ENCODE measurements at places on chromosomes 12 and 14. TPM values are rescaled to one million over a fixed set of nuclear protein-coding genes. Genes with fewer than 3 reads are reported as not detected.

DNA sequence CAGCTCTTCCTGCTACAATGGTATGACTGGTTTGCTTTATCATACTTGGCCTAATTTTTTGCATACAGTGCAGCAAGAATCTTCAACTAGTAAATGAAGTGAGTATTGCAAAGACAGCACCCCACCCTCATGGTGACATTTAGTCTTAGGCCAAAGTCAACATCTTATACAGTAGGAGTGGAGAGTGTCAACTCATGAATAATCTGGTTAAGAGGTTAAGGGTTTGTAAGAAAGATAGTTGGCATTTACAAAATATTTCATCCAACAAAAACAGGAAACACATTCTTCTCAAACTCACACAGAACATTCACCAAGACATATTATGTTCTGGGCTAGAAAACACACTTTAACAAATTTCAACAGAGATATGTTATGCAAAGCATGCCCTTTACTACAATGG, 2.2 kb upstream of the OAS1 start:
- H3K4me3 ChIP-seq: no peak overlapping the region
- H3K36me3 ChIP-seq: no peaks in the 10 kb centered on the region
- H3K4me1 ChIP-seq: no peaks in the 10 kb centered on the region
- H3K27me3 ChIP-seq: peaks cover 10% of the 10 kb centered on the region
- no peak overlapping the region for H3K27ac ChIP-seq

DNA sequence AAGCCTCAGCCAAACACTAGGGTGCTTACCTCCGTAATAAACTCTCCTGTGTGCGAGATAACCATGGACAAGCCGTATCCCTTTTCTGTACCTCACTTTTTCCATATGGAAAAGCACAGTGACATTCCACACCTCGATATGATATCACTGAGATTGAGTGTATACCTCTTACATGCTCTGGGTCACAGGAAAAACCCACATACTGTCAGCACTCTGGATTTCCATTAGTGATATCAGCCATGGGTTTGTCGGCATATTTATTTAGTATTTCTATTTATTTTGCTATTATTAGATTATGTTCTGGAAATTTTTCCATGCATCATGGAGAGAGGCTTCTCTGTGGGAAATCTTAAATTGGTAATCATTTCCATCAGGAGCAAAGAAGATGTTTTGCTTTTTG, 28.0 kb upstream of the DAAM1 start:
- no peak overlapping the region for H3K4me3 ChIP-seq
- DNase-seq: no peak
- H3K27me3 ChIP-seq: no peaks in the 10 kb centered on the region

- no peak overlapping the region for H3K4me3 ChIP-seq
- DNase-seq: no peak
- no peaks in the 10 kb centered on the region for H3K27me3 ChIP-seq
- peaks cover 8% of the 10 kb centered on the region for H3K4me1 ChIP-seq
- no peaks in the 10 kb centered on the region for H3K36me3 ChIP-seq
These were observed 12.7 kb upstream of the HDAC7 start for GRCh38 chr12:47832263-47832933.

- peaks cover 4% of the 10 kb centered on the region for H3K36me3 ChIP-seq
- no peak overlapping the region for H3K4me3 ChIP-seq
- no peak for DNase-seq
- H3K4me1 ChIP-seq: peaks cover 11% of the 10 kb centered on the region
- no peaks in the 10 kb centered on the region for H3K27me3 ChIP-seq
- H3K27ac ChIP-seq: no peak overlapping the region
These were observed 84.6 kb upstream of the DYNC1H1 start for GRCh38 chr14:101879529-101880336.

DNA sequence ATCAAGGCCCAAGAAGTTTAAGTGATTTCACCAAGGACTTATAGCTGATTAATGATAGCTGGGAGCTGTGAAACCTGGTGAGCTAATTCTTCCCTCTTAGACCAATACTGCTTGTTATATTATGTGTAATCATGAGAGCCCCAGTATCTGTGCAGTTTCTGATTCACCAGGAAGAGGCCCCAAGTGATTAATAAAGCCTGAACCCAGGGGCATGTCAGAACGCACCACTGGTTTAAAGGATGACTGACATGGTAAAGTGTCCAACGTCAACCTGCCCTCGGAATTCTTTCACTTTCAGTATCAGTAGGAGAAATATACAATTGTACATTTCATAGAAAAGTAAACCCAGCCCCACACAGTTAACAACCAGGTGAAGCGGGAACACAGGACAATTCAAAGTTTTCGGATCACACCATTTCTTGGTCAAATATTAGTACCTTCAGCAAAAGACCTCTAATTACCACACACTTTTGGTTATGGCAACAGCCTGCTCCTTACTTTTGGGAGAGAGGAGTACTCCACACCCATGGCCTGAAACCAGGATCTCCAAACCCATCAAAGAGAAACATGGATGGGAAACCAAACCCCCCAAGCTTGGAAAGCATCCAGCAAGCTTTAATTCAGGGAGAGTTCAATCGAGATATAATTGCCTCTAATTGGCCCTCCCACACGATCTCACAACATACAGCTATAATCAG, 28.5 kb downstream of the TMCC3 start:
- H3K4me3 ChIP-seq: no peak overlapping the region
- no peaks in the 10 kb centered on the region for H3K36me3 ChIP-seq
- peak; percentile 69 for DNase-seq

RAB5B gene
- total RNA-seq: 110 TPM

- H3K27me3 ChIP-seq: no peaks in the 10 kb centered on the region
- no peak for DNase-seq
- H3K4me1 ChIP-seq: no peaks in the 10 kb centered on the region
- no peaks in the 10 kb centered on the region for H3K36me3 ChIP-seq
These were observed 170.8 kb downstream of the RPL10L start for GRCh38 chr14:46480817-46481216.

DBX2 gene
- not detected for total RNA-seq

SPIC gene
- total RNA-seq: not detected

DNA sequence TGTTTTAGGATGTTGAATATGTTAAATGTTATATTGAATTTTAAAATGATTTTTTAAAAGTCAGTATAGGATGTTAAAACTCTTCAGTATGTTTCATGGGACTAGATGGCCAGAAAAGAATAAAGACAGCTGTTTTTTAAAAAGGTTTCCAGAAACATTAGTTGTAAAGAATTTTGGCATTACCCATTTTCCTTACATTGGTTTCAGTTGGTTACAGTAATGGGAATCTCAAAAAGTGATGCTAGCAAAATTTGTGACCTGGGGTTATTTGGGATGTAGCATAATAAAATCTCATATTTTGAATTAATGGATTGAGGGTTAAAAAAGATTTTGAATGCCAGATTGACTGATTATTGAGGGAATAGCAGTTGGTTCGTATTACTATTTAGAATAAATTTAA, 25.3 kb downstream of the EID3 start:
- no peaks in the 10 kb centered on the region for H3K27me3 ChIP-seq
- H3K4me3 ChIP-seq: no peak overlapping the region
- H3K27ac ChIP-seq: no peak overlapping the region
- DNase-seq: no peak
- no peaks in the 10 kb centered on the region for H3K4me1 ChIP-seq

DDN gene
- total RNA-seq: 0.55 TPM

DNA sequence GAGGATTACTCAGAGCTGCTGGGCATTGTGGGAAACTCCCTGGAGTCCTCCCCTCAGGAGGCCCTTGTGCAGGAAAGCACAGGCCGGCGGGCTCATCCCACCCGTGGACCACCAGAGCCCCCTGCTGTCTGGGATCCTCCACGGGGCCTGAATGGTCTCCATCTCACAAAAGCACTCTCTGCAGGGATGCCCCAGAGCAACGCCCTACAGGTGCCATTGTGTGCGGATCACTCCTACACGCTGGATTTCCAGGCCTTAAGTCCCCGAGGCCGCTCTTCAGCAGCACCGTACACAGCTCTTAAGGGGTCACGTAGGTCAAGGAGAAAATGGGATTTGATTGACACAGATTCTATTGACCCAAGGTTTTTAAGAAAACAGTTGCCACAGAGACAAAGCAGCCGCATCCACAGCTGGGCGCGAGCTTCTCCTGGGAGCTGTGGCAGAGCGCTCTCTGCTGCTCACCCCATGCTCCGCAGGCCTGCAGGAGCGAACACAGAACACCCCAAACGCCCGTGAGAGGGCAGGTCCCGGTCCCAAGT, 36.7 kb upstream of the RIMBP2 start:
- no peaks in the 10 kb centered on the region for H3K27me3 ChIP-seq
- no peaks in the 10 kb centered on the region for H3K36me3 ChIP-seq
- no peak overlapping the region for H3K4me3 ChIP-seq
- no peaks in the 10 kb centered on the region for H3K4me1 ChIP-seq
- DNase-seq: no peak

CIDEB gene
- not detected for total RNA-seq

GRCh38 chr14:75350505-75351060, 72.0 kb downstream of the FOS start:
- no peaks in the 10 kb centered on the region for H3K36me3 ChIP-seq
- no peak overlapping the region for H3K27ac ChIP-seq
- no peak overlapping the region for H3K4me3 ChIP-seq
- no peak for DNase-seq
- no peaks in the 10 kb centered on the region for H3K4me1 ChIP-seq

DNA sequence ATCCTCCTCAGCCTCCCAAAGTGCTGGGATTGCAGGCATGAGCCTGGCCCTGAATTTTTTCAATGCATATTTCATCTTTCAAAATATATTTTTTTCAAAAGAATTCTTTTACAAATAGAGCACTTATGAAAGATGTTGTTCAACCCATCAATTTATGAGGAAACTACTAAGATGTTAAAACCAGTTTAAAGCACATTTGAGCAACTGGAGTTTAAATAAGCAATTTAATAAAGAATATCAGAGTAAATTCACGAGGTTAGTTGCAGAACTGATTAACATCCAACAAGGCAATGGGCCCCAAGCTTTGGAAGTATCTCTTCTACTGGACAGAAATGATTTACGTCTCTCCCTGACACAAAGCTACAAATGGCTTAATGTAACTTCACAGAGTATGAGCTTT, 23.3 kb downstream of the GLT1D1 start:
- no peak for DNase-seq
- no peaks in the 10 kb centered on the region for H3K36me3 ChIP-seq
- H3K27ac ChIP-seq: no peak overlapping the region
- H3K27me3 ChIP-seq: no peaks in the 10 kb centered on the region

DNA sequence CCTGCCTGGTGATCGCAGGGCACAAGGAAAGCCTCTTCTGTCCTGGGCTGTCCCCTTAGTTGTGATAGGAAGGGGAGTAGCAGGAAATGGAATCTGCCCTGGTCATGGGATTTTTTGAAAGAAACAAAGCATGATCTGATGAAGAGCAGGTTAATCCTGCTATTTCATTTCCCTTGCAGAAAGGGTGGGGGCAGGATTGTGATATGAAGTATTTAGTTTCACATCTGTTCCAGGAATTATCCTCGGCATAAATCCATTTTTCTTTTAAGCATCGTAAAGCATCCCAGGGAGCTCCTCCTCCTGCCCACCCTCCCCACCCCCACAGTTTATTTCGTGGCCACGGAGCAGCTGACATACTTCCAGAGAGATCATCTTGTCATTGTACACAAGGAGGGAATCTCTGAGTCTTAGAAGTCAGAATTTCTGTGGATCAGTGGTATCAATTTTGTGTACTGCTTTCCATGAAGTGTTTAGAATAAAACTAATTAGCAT, 53.1 kb downstream of the TGFB3 start:
- H3K36me3 ChIP-seq: no peaks in the 10 kb centered on the region
- no peaks in the 10 kb centered on the region for H3K27me3 ChIP-seq
- H3K4me1 ChIP-seq: no peaks in the 10 kb centered on the region
- H3K4me3 ChIP-seq: no peak overlapping the region
- no peak overlapping the region for H3K27ac ChIP-seq
- DNase-seq: no peak

DYNC1H1 gene
- 591 TPM for total RNA-seq

DNA sequence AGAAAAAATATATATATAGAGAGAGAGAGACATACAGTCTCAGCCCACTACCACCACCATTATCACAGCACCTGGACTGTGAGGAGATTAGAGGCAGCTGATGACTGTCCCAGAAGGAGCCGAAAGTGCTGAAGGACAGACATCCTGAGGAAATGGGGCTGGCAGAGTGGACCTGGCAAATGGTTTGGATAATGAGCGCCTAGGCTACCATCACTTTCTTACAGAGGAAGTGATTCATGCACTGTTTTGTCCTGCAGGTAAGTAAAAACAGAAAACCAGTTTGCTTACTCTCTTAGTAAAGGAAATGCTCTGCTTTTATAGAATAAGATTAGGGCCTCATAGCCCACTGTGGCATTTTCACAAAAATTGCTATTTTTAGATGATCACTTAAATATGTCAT, 28.6 kb upstream of the DNM1L start:
- no peak overlapping the region for H3K4me3 ChIP-seq
- no peak overlapping the region for H3K27ac ChIP-seq
- H3K27me3 ChIP-seq: no peaks in the 10 kb centered on the region
- no peaks in the 10 kb centered on the region for H3K4me1 ChIP-seq

GRCh38 chr12:66776974-66777373, 98.1 kb upstream of the GRIP1 start:
- H3K27me3 ChIP-seq: no peaks in the 10 kb centered on the region
- no peaks in the 10 kb centered on the region for H3K36me3 ChIP-seq
- H3K27ac ChIP-seq: no peak overlapping the region
- H3K4me1 ChIP-seq: no peaks in the 10 kb centered on the region

CNTN1 gene
- 2.1 TPM for total RNA-seq

GRCh38 chr12:6647083-6647604, at the start of gene ACRBP:
TSS of gene ACRBP (minus strand) at chr12:6647432. CDS start at chr12:6647366, 66 bp downstream.
- peaks cover 5% of the 10 kb centered on the region for H3K4me1 ChIP-seq
- peaks cover 10% of the 10 kb centered on the region for H3K36me3 ChIP-seq
- H3K27me3 ChIP-seq: no peaks in the 10 kb centered on the region
- no peak within 1 kb of the TSS for H3K27ac ChIP-seq

DNA sequence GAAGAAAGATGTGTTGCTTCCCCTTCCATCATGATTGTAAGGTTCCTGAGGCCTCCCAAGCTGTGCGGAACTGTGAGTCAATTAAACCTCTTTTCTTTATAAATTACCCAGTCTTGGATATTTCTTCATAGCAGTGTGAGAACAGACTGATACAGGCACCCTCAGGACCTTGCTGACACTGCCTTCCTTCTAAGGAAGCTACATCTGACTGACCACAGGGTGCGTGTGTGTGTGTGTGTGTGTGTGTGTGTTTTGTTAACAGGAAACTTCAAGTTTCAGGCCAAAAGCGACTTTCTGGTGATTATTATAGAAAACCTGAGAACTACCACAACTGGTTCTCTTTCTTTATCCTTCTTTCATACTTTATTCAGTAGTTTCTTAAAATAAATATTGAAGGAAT, 149.0 kb downstream of the CAPZA3 start:
- H3K36me3 ChIP-seq: no peaks in the 10 kb centered on the region
- no peaks in the 10 kb centered on the region for H3K4me1 ChIP-seq
- H3K27me3 ChIP-seq: no peaks in the 10 kb centered on the region

DNA sequence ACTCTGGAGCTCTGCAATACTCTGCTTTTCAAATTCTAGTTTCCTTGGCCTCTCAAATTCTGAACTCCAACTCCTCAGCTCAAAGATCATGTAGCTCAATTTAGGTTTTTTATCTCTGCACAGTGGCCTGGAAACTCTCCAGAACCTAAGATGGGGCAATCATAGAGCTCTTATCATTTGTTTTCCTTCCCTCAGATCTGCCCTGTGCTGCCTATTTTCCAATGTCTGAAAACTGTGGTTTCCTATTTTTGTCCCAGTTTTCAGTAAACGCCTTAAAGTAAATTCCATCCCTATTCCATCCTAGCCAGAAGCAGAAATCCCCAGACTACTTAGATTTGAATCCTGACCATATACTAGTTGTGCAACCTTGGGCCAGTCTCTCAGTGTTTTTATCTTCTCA, 73.2 kb downstream of the CEP83 start:
- no peaks in the 10 kb centered on the region for H3K27me3 ChIP-seq
- DNase-seq: peak; percentile 77
- H3K27ac ChIP-seq: no peak overlapping the region
- H3K4me3 ChIP-seq: no peak overlapping the region

GRCh38 chr12:93244514-93245077, 133.1 kb upstream of the NUDT4 start:
- H3K27ac ChIP-seq: no peak overlapping the region
- DNase-seq: no peak
- no peaks in the 10 kb centered on the region for H3K36me3 ChIP-seq
- H3K4me3 ChIP-seq: no peak overlapping the region
- no peaks in the 10 kb centered on the region for H3K27me3 ChIP-seq

Data from astrocyte (in vitro differentiated cells and primary cell).